ENCODE measurements at places on chromosomes 12 and 14. TPM values are rescaled to one million over a fixed set of nuclear protein-coding genes. Genes with fewer than 3 reads are reported as not detected.

DNA sequence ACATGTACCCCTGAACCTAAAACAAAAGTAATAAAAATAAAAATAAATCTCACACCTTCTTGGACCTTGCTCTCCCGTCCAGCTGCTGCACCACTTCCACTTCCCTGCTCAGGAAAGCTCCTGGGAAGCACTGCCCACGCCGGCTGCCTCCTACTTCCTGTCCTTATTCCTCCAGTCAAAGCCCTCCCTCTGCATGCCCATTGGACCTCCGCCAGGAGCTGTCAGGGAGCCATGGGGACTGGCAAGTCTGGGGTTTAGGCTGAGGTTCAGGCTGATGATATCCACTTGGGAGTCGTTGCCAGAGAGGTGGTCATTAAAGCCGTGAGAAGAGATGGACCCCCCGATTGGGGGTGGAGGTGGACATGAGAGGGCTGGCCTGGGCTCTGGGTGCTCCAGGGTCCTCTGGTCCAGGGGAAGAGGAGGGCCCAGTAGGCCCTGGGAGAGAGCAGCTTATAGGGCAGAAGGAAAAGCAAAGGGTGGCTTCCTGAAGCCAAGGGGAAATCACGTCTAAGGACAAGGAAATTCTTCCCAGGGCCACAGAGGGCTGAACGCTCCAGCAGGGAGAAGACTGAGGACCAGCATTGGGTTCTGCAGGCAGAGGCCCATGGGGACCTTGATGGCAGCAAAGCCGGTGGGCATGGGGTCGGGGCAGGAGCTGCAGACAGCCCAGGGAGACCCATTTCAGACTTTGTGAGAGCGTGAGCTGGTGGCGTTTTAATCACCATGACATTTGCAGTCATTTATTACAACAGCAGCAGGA lies 78.7 kb downstream of the FZD10 start:
- no peak for DNase-seq

DNA sequence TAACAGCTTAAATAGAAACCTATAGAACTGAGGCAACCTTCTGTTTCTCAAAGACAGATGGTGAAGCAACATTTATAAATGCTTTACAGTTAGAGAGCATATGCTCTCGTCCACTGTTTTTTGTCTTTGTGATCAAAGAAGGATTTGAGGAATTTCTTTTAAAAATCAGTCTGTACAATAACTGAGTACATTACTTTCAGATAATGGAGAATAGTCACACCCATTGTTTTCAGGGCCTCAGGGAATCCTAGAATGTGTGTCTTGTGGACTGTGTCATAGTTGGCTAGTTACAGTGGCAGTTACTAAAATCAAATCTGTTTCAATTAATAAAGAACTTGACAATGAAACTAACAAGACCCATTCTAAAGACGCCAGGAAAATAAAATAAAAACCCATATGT lies 107.9 kb downstream of the PRKCH start:
- DNase-seq = no peak

- DNase-seq = no peak
Measured at GRCh38 chr14:65238456-65238855, 136.1 kb upstream of the MAX start.

GRCh38 chr12:25757037-25757665 lies 201.3 kb upstream of the RASSF8 start:
- DNase-seq = no peak

GRCh38 chr12:124623344-124624035 lies 56.1 kb upstream of the NCOR2 start:
- DNase-seq = no peak

DNA sequence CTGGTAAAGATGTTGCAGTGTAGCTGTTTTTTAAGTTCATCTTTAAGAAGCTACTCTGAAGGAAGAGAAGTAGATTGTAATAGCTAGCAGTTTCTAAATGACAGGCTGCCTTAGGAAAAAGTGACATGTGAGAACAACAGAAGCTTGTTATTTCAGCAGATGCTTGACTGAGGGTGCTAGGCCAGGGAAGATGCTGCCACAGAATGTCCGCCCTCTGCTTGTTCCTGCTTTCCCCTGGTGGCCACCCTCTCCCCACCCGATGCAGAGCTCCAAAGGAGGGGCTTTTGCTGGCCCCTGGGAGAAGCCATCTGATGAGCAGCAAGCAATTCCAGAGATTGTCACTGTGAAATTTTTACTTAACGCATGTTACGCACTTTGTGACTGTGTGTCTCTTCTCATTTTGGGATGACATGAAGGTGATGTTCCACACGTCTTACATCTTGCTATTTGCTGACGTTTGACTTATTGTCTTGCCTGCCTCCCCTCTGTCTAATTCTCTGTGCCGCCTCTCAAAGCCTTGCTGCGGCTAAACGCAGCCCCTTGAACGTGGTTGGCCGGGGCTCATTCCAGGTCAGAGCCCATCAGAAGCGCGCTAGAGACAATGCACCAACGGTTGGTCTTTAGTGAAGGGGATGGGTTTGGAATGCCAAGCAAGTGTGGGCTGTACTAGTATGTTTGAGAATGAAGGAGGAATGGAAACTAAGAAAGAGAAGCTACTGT lies 44.8 kb downstream of the WDR20 start:
- no peak for DNase-seq

DNA sequence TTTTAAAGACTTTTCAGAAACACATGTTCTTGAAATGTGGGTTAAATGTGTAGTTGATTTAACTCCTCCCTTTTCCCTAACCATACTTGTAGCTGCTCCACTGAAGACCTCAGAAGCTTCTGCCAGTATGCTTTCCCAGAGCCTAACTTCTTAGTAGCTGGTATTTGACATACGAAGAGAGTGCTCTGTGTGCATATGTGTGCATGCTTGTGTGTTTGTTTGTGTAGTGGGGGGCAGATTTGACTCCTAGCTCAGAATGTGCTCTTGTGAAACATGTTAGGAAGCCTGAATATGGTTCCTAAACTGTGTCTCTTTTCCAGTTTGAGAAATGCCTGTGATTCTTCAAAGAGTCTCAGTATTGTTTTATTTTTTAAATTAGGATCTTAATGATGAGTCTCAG lies 420.4 kb downstream of the PCNX1 start:
- no peak for DNase-seq

DNA sequence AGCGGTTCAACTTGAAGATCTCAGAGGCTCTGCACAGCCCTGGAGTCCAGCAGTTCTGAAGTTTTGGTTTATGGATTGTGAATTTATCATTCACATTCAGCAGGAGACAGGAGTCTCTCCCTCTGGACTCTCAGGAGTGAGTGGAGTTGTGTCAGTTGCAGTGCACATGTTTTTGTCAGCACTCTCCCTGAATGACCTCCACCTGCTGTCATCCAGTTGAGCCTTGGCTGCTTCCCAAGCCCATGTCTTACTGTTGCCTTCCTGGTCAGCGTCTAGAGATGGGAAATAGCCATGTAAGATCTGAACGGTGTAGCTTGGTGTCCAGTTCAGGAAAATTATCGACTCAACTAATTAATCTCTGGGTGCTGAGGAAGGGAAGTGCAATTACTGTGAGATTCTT lies 133.2 kb downstream of the PRKCH start:
- DNase-seq = no peak

CAPZA3 gene
- not detected for polyA plus RNA-seq

BMP4 gene
- 25.8 TPM for polyA plus RNA-seq
